ENCODE measurements at places on chromosomes 7 and 10. TPM values are rescaled to one million over a fixed set of nuclear protein-coding genes. Genes with fewer than 3 reads are reported as not detected.

Gene TRPV6
- total RNA-seq: 0.29 TPM

Gene CYP3A4
- not detected for total RNA-seq

Gene CFTR
- 0.29 TPM for total RNA-seq

DNA sequence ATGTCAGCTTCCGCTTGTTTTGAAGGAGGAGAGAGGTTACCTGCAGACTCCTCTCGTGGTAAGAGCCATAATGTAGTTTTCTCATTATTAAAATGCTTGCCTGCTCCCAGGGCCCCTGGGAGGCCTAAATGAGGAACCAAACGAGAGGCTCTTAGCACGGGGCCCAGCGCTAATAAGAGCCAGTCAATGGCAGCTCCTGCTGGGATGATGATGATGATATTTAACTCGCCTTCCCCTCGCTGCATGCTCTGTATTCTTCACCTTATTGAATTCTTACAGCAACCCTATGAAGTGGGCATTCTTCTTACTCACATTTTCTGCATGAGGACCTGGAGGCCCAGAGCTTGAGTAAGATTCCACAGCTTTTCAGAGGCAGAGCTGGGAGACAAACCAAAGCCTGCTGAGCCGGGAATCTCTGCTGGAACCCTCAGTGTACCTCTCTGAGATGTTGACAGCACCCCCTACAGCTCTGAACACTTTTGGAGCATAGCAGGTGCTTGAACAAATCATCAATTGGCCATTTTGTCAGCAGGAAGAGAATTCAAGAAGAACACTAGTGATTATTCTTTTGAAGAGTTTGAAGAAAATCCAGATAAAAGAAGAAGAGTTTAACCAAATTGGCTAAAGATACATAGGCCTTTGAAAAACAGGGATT is 93.1 kb upstream of the HABP2 start:
- no peak for DNase-seq

DNA sequence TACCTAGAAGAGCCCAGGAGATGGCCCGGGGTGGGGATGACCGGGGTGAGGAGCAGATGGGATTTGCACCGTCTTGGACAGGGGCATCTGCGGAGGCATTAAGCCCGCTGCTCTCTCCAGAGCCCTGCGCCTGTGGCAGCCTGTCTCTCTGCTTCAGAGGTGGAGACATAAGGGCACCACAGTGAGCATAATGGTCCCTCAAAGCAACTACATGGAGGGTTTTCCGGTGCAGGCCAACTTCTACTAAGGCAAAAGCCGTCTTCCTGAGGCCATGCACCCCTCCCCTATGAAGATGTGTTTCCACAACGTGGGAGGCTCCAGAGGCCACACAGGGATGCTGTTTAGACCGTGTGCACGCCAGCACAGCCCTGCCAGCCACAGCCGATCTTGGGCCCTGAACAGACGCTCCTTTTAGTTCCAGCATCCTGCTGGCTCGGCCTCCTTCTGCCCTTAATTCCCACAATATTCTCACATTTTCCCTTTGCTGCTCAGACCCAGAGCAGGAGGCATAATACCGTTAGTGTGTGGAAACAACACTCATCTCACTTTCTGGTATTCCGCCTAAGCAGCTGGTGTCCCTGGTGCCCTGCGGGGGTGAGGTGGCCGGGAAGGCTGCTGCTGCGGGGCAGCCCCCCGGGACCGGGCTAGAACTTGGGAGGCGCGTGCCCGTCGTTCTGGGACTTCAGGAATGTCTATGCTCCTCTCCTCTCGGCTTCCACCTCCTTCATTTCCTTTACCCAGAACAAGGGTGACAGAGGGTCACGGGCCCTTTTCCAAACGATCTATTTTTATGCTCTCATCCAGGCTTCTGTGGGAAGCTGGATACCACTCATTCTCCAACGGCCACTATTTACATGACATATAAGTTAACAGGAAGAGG is 266.9 kb downstream of the TNS3 start:
- DNase-seq: no peak

DNA sequence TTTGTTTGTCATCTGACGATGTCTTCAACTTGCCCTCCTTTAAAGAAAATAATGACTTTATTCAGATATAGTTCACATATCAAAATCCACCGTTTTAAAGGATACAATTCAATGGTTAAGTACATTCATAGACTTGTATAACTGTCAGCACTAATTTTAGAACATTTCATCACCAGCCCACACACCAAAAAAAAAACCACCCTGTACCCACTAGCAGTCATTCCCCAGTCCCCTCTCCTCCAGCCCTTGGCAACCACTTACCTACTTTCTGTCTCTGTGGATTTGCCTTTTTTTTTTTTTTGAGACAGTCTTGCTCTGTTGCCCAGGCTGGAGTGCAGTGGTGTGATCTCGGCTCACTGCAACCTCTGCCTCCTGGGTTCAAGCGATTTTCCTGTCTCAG is 5.3 kb upstream of the HILPDA start:
- no peak for DNase-seq

DNA sequence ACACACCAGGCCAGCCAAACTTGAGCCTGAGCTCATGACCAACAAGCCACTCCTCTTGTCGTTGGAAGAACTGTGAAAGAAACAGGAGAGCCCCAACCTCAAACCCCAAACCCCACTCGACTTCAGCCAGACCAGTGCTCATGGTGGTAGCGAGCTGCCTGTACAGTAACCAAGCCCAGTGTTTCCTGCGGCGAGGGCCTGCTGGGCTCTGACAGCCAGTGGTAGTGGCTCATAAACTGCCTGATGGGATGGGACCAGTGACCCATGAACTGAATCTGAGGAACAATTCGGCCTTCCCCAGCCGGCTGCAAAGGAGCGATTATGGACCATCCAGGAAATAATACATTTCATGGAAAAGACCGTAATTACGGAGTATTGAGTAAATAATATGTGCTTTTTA is 191.9 kb downstream of the RPS24 start:
- DNase-seq: no peak

GRCh38 chr7:84664626-84665025 is 470.0 kb upstream of the SEMA3A start:
- DNase-seq: no peak

GRCh38 chr7:116669769-116670168 is 2.2 kb upstream of the MET start:
- no peak for DNase-seq

GRCh38 chr7:111140091-111140865 is 49.4 kb downstream of the LRRN3 start:
- no peak for DNase-seq

DNA sequence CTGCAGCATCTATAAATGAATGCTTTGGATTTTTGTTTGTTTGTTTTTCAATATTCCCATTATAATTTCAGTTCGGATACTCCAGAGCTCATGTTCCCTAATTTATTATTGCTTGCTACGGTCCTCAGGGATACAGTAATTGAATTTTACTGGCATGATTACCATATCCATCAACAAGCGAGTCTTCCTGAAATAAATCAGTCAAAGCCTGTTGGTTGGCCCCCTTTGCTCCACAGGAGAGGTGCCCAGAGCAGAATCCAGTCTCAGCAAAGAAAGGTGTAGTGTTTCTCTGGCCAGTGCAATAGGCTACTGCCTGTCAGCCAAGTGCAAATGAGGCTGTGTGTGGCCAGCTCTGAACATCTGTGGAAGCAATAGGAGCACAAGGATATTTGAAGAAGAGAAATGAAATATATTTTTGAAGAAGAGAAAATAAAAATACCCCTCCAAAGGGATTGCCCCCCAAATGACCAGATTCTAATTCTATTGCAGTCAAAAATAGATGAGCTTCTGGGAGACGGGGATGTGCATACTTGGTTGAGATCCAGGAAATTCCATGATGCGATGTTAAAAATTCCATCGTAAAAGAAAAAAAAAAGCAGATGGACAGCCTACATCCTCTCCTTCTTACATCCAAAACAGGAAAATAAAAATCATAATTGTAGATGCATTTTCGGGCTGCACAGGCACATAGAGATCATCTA is 18.1 kb downstream of the TRIL start:
- no peak for DNase-seq
